NK-92 treated with Interleukin-12 subunit alpha and Interleukin-12 subunit beta, amount 100 ng/mL, for 24 hours (cell line): ENCODE measurements at places on chromosomes 6 and 20.

GRCh38 chr6:12294851-12295536 is 4.8 kb downstream of the EDN1 start:
- DNase-seq, result no peak

- no peak for DNase-seq
Measured at GRCh38 chr6:133447924-133448323, 206.8 kb downstream of the EYA4 start.

DNA sequence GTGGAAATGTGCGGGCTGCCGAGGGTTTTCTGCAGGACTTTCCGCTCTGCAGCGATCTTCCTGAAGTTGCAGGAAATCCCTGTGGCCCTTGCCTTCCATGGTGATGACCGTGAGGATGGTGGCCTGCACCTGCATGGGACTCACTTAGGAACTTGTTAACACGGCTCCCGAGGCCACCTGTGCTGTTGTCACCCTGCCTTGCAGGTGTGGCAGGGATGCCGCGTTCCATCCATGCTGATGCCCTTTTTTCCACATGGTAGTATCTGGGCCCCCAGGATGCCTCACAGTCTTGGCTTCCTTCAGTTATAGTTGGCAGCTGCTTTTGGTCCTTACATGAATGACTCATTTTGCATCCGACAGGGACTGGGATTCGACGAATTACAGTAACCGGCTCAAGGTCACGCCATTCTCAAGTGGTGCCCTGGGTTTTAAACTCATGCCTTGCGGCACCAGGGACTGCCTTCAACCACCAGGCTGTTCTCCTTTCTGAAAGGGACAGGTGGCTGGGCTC is 37.2 kb downstream of the SYNJ2 start:
- DNase-seq, result no peak

DNA sequence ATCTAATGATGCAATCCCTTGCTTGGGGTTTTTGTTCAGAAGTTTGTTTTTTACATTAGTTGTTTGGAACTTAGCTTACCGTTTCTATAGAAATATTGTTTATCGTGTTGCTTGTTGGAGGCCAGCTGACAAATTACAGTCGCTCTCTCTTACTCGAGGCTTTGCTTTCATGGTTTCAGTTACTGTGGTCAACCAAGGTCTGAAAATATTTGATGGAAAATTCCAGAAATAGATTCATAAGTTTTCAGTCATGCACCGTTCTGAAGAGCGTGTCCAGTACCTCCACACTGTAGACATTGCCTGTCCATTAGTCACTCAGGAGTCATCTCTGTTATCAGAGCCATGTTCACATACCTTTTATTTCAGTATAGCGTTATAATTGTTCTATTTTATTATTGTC is 47.9 kb downstream of the DEK start:
- no peak for DNase-seq

DNA sequence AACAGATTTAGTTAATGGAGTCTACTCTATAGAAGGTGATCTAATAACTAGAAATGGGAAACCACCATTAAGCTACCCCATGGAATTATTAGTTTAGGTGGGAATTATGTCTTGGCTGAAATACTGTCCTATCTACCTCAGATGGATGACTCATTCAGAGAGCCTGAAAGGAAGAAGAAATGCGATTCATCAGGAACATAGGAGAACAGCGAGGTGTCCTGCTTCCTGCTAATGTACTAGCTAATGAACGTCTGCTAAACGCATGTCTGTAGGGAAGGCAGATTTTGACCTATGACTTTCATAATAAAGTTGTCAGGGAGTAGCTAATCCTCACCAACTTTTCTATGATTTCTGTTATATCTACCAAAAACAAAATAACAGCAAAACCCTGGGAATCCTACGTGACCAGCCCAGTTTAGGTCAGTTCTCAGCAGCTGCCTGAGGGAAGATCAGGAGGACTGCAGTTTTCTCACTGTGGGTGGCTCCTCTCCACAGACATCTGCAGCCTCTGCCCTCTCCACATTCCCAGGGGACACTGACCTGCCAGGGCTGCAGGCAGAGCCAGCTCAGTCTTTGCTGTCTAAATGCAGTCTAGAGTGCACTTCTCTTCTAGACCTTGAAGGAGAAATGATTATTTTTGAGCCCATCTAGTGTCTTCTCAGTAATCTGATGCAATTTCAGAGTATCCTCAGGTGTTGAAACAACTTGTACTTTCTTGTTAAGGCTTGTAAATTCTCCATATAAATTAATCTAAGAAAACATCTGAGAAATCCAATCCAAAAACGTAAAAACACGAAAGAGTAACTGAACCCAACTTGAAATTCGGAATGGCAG is 18.1 kb upstream of the SFT2D1 start:
- DNase-seq, result no peak

- DNase-seq, result no peak
Measured at GRCh38 chr6:60670036-60670435, 1616.0 kb downstream of the KHDRBS2 start.

- DNase-seq, result no peak
Measured at GRCh38 chr6:170437719-170438401, 115.2 kb downstream of the PSMB1 start.

DNA sequence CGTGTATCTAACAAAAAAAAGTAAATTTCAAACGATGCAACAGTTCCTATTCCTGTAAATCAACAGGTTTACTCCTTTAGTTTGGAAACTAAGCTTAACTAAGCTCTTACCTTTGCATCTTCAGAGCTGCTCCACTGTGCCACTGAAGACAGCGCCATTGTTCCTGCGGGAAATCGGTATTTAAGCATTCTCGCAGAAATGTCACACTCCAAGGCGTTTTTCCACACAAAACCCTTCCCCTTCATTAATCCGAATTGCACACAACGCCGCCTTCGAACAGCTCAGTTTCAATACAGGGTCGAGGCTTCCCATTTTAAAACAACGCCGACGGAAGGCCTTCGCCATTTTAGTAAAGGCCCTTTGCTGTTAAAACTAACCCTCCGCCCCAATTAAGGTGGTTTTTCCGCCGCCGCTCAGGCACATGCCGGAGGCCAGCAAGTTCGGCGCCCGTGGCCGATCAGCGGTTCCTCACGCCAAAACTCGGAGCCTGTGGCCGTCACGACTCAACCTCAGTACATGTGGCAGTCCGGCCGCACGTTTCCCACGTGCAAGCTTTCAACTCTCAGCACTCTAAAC is 35.4 kb upstream of the SYNCRIP start:
- DNase-seq, result no peak

GRCh38 chr20:50521221-50522052 is 11.3 kb downstream of the PTPN1 start:
- no peak for DNase-seq

GRCh38 chr6:107248147-107248546 is 132.8 kb upstream of the BEND3 start:
- DNase-seq, result no peak

GRCh38 chr6:46628976-46629375 is 23.6 kb downstream of the CYP39A1 start:
- no peak for DNase-seq

DNA sequence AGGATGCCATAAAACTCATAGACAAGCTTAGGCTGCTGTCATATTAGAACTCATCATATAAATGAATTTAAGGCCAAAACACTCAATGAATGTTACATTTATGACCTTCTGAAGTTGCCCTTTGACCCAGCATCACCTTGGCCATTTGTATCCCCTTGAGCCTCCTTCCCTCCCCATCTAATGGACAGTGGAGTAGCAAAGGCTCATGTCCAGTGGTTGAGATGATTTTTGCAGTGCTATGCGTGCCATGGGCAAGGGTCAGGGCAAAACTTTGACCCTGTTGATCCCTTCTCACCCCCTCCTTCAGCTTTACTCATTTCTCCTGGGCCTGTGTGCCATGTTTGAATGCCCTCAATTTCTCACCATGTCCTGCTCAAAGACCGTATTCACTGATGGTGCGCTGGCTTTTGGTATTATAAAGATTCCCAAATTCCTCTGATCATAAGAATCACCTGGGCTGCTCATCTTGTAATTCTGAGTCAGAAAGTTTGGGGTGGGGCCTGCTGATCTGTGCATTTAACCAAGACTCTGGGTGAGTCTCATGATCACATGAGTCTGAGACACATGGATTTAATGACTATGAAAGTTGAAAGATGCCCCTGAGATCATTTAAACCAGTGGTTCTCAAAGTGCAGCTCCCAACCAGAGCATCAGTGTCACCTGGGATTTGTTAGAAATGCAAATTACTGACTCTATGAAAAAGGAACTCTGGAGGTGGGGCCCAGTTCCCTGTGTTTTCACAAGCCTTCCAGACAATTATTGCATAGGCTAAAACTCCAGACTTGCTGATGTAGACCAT is 57.5 kb upstream of the IL20RA start:
- no peak for DNase-seq

DNA sequence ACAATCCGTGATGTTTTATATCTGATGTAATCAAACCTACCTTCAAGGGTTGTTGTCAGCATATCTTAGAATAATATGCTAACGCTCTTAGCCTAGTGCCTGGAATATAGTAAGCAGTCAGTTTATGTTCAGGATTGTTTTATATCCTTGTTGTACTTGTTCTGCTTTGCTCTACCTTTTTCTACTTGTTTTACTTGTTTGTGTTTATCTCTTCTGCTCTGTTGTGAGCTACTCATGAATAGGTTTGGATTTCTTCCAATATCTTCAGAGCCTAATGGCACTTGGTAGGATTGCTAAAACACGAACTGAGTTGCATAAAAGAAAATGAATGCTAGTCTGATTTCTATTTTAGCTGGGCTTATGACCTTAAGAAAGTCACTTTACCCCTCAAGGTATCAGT is 40.1 kb downstream of the DNAH8 start:
- no peak for DNase-seq

DNA sequence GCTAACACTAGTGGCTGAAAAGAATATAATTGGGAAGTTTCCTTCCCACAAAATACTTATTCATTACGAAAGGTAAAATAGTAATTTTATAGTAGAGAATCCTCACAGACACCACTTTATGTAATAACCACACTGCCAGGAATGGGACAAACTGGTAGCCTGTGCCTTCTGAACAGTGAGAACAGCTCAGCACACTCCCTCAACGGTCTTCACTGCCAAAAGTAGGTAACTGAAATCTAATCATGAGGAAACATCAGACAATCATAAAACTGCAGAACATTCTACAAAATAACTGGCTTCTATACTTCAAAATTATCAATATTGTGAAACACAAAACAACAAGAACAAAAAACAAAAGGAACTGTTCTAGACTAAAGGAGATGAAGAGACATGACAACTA is 44.1 kb downstream of the NUP153 start:
- DNase-seq, result no peak
